ENCODE measurements at places on chromosomes 5 and 9.

DNA sequence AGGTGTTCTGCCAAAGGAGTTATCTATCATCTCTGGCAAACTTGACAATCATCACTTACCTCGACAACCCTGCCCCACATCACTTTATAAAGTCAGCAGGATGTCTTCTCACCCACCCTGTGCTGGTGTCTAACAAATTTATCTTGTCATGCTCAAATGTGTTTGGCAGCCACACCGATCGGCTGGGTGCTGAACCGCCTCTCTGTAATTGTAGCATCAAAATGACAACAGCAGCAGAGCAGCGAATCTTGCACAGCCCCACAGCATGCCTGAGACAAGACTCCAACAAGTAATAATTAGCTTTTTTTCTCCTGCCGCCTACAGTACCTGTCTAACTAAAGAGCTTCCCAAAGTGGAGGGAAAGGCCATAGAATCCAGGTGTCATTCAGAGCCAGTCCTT lies 176.2 kb downstream of the NR3C1 start:
- no peak for DNase-seq

- peak; percentile 83 for DNase-seq
These were observed 2.1 kb upstream of the NFIB start for GRCh38 chr9:14315875-14316601.

- no peak for DNase-seq
These were observed 1.1 kb downstream of the TGFBR1 start for GRCh38 chr9:99106044-99106375.

DNA sequence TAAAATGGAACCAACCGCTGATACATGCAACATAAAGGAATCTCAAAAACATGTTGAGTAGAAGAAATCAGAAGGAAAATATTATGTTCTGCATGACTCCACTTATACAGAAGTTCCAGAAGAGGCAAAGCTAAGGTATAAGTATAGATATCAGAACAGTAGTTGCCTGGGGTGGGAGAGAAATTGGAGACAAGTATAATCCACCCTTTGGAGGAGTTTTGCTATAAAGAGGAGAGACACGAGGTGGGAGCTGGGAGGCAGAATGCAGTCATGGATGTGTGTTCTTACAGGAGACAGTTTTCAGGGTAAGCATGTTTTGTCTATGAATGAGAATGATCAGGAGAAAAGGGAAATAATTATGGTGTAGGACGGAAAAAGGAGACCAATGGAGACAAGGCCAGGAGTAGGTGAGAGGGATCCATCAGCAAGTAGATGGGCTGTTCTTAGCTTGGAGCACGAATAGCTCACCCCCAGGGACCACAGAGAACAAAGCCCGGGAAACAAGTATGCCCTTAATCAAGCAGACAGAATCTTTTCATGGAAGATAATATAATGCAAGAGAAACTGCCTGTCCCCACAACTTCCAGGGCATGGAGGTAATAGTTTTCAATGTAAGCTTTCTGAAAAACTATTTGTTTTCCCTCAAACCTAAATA lies 72.2 kb downstream of the MED27 start:
- DNase-seq: peak; percentile 35

- no peak for DNase-seq
These were observed 88.0 kb upstream of the ELL2 start for GRCh38 chr5:96049398-96050272.

- no peak for DNase-seq
These were observed 132.0 kb upstream of the WWC1 start for GRCh38 chr5:168159425-168159824.

GRCh38 chr5:102819634-102820033 lies 64.5 kb downstream of the PAM start:
- DNase-seq: no peak
